ENCODE measurements at places on chromosomes 6 and 20. TPM values are rescaled to one million over a fixed set of nuclear protein-coding genes. Genes with fewer than 3 reads are reported as not detected.

DNA sequence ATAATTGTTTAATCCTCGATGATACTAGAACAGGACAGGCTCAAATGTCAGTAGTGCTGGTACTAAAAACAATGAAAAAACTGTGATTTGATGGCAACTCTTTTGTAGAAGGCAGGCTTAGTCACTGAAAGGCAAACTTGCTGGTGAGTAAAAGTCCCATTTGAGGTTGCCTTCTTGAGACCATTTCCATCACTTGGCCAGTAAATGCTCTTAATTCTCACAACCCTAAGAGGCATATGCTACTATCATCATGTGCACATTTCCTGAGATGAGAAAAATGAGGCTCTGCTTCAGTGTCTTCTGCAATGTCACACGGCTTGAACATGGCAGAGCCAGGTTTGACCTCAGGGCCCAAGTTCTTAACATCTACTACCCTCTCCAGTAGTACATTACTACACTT lies 9.9 kb downstream of the AKIRIN2 start:
- DNase-seq: no peak

DNA sequence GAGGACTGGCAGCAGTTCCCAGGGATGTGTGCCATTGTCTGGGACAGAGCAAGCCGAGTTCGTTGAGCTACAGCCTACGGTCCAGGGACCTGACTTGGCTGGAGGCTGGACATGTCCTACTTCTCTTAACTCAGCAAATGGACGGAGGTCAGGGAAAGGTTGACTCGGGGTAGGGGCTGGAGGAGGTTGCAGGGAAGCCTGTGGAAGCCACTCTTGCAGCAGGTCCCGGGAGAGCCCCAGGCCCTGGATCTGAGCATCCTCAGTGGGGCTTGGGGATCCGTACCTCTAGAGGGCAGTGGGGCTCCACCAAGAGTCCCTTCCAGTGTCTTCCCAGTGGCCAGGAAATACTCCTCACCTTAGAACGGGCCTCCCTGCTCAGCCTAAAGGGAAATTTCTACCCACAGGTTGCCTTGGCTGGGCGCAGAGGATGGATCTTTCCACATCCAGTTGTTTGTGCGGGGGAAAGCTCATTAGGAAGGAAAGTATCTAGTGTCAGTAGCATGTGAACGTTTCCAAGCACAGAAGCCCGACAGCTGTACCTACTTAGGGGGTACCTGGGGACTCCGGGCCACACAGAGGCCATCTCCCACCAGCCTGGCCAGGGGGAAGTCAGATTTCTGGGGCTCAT lies 170.2 kb downstream of the NFATC2 start:
- DNase-seq: peak; percentile 84

DNA sequence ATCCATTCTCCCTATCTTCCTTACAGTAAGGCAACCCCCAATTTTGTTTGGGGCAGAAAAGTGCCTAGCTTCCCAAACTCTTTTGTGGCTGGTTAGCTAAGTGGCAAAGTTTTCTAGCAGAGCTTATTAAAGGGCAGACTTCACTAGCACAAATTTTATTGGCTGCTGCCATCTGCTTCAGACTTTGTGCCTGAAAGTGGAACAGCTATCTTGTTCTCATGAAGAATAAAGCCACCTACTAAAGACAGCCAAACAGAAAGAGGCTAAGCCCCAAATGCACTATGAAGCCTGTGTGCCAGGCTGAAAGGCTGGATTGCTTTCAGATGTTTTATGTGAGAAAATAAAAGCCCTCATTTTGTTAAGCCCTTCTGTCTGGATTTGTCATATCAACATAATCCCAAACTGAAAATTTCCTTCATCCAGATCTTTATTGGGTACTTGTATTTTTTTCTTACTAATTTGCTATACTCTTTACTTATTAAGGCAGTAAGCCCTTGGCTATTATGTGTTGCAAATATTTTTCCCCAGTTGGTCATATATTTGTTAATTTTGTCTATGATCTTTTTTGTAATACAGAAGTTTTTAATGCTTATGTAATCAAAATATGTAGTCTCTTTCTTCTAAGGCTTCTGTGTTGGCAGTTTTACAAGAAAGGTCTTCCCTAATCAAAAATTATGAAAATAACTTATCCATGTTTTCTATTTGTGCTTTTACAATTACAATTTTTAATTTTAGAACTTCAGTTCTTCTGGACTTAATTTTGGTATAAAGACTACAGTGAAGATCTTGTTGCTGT lies 191.1 kb downstream of the TASP1 start:
- no peak for DNase-seq

DNA sequence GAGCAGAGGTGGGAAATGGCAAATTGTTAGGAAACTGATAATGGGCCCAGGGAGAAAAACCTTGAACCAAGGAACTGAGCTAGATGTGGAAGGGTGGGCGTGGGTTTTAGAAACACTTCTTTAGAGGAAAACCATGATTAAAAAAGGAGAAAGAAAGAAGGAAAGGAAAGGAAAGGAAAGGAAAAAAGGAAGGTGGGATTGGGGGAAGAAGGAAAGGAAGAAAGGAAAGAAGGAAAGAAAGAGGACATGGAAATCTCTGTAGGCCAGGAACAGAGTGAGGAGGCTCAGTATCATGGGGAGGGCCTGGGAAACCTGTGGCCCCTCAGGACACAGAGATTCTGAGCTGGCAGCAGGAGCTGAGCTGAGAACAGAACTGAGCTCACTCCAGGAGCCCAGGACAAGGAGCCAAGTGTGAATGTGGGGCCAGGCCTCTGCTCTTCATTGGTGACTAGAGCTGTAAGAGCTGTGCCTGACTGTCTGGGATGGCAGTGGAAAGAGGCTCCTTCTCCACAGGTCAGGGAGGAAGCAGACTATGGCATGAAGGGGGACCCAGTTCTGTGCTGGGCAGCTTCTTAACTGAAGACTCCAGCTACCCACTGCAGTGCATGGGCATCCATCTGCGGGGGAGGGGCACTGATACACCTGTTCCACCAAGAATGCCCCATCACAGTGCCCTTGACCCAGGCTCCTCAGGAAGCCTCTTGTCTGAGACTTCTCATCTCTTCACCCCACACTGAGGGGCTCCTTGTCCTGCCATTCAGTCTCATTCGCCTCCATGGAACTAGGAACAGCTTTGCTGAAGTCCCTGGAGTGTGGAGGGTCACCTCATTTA lies 116.1 kb upstream of the BACH2 start:
- DNase-seq: no peak

Gene SALL4
- 0.09 TPM for total RNA-seq
